ENCODE measurements at places on chromosomes 5 and 9.

GRCh38 chr9:75455444-75455921, 367.2 kb downstream of the OSTF1 start:
- peak; percentile 58 for DNase-seq

- no peak for DNase-seq
These were observed 1.7 kb downstream of the RGS14 start for GRCh38 chr5:177359451-177359851.

DNA sequence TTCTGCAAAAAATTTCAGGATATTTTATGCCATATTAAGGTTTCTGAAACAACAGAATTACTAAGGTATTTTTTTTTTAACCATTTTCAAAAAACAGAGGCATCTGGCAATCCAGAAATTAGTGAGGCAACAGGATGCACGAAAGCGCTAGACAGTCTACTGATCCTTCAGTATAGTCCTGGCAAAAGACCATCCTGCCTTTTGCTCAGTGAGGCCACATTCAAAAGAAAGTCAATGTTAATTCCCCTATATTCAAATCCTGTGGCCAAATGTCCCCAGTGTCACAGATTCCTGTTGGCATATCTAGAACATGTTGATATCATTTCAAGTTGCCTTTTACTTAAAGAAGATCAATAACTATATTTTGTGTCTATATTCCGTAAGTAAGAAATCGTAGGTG, 13.1 kb upstream of the NFIB start:
- no peak for DNase-seq

GRCh38 chr5:181158869-181159268, 11.5 kb downstream of the OR2V2 start:
- DNase-seq: no peak

DNA sequence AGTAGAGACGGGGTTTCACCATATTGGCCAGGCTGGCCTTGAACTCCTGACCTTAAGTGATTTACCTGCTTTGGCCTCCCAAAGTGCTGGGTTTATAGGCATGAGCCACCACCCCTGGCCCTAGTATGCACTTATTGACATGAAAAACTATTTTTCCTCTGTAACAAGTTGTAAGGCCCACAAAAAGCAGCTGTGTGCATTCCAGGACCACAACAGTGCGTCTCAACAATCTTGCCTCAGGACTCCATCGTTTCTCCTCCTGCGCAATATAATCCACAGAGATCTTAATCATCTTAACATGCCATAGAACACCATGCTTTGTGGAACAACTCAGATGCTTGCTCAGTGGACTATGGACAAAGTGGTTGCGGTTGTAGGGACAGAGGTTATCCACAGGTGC, 10.2 kb downstream of the OR2V1 start:
- DNase-seq: no peak

- no peak for DNase-seq
These were observed 36.1 kb downstream of the POLK start for GRCh38 chr5:75547812-75548211.

DNA sequence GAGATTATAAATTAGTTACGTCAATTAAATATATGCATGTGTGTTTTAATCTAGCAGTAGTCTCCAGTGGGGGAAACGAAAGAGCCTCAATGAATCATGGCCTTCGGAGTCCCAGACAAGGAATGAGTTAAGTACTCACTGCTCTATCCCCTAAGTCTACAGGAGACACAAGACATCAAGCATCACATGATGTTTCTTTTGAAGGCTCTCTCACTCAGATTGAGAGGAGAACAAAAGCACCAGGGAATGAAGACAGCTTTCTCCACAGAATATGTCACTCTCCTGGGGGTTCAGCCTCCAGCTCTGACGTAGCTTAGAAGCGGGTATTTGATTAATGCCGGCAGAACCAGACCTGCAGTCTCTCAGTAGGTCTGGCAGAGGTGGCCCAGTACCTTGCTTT, 381.4 kb downstream of the ACTL7B start:
- no peak for DNase-seq

DNA sequence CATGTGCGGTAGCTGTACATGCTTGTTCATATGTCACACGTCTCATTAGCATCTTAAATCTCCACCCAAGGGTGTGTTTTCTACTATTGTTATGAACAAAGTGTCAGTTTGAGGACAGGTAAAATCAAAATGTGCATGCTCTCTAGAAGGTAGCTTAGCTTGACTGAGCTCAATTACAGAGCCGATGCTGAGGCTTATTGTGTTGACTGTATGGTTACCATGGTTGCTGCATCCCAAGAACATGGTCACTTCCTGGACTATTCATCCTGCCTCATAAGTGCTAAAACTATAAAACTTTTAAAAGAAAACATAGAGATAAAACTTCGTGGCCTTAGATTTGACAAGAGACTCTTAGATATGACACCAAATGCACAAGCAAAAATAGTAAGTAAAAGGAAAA, 426.1 kb upstream of the CTNND2 start:
- DNase-seq: no peak

- no peak for DNase-seq
These were observed 12.0 kb upstream of the SLC34A1 start for GRCh38 chr5:177372034-177372896.

- peak; percentile 5 for DNase-seq
These were observed 580.3 kb downstream of the BNC2 start for GRCh38 chr9:16290169-16290568.

GRCh38 chr5:13553896-13554295, 390.6 kb downstream of the DNAH5 start:
- no peak for DNase-seq

GRCh38 chr9:101498323-101498722, 35.3 kb upstream of the RNF20 start:
- no peak for DNase-seq

GRCh38 chr5:150357326-150358260, at the start of gene TCOF1:
Gene TCOF1, plus strand, starts transcription at chr5:150357697. Its CDS starts 50 bp downstream, at chr5:150357747.
- peak; percentile 99 for DNase-seq
